ENCODE measurements at places on chromosomes 5 and 9.
A peak's percentile ranks its signal among the peaks of the same experiment; 100 is the strongest.

DNA sequence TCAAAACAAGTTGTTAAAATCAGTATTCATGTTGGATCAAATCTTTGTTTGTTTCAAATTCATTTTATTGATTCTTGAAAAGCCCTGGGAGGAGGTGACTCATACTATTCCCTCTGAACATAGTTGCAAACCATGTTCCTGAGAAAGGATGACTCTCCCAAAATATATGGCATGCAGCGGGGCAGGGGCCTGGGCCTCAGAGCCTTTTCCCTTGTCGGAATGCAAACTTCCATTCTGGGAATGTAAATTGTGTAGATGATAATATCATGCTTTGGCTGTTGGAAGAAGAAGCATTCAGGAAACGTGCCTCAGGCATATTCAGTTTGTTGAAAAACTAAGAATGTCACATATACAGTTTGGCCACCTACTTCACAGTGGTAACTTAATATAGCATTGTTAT is 242.0 kb downstream of the AUH start:
- DNase-seq = no peak

DNA sequence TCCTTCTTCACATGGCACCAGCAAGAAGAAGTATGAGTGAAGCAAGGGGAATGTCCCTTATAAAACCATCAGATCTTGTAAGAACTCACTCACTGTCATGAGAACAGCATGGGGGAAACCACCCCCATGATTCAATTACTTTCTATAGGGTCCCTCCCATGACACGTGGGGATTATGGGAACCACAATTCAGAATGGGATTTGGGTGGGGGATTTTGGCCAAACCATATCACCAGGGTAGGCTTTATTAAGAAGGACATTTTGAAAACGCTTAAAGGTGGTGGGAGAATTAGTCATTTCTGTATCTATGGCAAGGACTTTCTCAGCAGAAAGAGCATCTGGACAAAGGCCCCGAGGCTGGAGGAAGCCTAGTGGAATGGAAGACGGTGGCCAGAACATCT is 100.2 kb upstream of the ADAMTS16 start:
- no peak for DNase-seq

DNA sequence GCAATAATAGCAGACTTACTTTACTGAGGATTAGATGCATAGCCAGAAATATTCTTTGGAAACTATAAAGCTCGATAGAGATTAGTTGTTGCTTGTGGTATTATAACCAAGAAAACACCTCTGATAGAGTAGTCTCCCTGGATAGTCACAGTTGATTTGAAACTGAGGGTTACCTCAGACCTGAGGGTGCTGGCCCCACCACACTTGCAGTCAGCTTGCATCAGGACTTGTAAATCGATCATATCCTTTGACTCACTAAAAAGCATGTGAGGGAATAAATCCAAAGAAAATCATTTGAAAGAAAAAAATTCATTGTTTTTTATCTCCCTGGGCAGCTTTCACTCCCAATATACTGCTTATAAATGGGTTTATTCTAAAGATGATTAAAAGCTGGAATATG is 39.4 kb downstream of the GALNT12 start:
- no peak for DNase-seq

- no peak for DNase-seq
Measured at GRCh38 chr5:149493316-149493715, 57.9 kb downstream of the CSNK1A1 start.

- peak; percentile 39 for DNase-seq
Measured at GRCh38 chr5:173757403-173758209, 130.5 kb upstream of the CPEB4 start.

- DNase-seq = no peak
Measured at GRCh38 chr9:3840961-3841360, 315.2 kb upstream of the RFX3 start.

DNA sequence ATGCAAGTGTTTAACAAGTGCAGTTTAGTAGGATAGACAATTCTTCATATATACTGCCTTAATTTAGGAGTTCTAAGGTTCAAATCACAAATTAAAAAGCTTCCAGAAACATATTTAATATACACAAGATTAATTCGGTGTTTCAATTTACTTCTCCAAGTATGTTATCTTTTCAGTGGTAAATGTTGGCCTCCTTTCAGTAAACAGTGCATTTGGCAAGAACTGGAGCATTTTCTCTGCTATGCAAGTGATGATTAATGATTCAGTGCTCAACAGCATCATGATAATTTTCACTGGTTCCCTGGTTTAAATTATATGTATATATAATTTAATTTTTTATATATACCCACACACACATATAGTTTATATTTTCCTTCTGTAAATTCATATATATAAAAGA is 541.7 kb downstream of the EFNA5 start:
- peak; percentile 16 for DNase-seq

DNA sequence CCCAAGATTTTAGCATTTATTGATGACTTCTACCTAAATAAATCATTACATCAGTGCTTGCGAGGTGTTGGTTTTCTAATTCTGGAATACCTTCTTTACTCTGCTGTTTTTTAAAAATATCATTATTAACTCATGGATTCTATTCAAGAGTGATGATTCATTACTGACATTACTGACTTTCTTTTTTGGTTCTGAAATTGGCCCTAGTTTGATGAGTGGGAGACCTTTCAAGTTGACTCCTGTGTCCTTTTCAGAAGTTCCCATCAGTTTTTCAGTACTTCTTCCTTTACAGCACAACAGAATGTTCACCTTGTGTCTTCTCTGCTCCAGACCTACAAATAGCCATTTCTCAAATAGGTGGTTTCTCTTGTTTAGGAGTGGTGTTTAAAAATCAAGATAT is 114.1 kb downstream of the PCSK5 start:
- DNase-seq = no peak

GRCh38 chr5:149633476-149634350 is 52.4 kb downstream of the ARHGEF37 start:
- DNase-seq = no peak

DNA sequence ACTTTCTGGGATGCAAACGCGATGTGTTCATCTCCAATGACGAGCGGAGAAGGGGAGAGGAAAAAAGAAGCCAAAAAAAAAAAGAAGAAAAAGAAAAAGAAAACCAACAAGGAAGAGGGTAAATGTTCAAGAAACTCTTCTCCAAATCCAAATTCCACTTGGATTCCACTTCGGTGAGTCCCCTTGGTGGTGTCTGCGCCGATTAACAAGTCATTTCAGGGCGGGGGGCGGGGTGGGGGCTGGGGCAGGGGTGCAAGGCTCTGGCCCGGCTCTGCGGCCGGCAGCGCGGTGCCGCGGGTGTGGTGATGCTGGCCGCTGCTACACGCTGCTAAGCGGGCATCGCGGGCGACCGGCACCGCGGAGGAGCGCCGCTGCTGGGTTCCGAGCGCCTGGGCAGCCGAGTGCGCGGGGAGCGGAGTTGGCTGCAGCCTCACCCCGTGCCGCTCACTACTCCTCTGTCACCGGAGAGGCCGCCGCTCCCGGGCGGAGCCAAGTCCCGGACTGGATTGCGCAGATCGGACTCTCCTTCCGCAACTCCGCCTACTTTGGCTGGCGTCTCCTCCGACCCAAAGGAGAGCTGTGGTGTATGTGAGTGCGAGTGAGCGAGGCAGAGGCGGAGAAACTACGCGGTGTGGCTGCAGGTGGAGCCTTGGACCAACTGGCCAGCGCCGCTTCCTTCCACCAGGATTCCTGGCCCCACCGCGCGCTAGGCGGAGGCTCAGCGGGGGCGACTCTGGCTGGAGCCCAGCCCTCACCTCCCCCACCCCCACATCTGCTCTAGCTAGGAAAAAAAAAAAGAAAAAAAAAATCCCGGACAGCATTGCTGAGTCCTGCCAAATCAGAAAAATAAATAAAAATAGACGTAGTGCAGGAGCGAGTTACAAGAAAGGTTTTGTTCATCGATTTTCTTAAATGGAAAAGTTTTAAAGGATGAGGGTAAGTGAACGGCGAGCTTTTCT is at the start of gene SEMA6A:
Gene SEMA6A (minus strand): TSS at position 457 of the 959 bp plus-strand sequence. CDS start 69,879 bp downstream, outside the sequence.
- DNase-seq = peak; percentile 96

- no peak for DNase-seq
Measured at GRCh38 chr9:13502484-13502883, 223.0 kb upstream of the MPDZ start.

- DNase-seq = no peak
Measured at GRCh38 chr9:129183495-129184218, 5.6 kb upstream of the IER5L start.

- no peak for DNase-seq
Measured at GRCh38 chr9:32004431-32005076, 379.9 kb upstream of the ACO1 start.

- DNase-seq = no peak
Measured at GRCh38 chr5:172478256-172478655, 23.9 kb upstream of the SH3PXD2B start.

DNA sequence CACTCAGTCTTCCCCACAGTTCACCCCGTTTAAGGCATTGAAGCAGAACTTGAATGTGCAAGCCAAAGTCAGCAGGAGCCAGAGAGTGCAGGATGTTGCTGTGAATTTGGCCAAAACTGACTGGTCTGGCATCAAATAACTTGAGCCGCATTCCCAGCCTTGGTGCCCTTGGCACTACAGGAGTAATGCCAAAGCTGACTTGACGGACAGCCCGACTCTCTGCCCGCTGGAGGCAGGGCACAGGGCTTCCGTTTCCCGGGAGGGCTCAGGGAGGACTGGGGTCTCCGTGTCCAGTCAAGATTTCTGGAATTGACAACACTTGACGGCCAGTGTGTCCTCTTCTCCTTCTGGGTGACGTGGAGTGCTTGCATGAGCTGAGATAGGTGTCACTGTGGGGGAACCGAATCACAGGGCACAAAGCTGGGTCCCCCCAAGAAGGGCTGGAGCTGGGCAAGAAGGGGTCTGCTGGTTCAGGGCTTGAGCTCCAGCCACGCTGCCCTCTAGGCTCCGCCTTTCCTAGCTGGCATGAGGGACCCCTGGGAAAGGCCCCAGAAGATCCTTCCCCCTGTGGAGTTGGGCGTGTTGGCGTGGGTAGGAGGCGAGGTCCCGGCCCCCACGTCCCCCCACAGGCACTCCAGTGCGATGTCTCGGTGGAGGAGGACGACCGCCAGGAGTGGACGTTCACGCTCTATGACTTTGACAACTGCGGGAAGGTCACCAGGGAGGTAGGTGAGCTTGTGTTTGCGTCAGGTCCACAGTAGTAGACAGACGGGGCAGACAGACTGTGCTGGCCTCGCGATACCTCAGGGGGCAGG is 25.2 kb downstream of the NKD2 start:
- peak; percentile 36 for DNase-seq

DNA sequence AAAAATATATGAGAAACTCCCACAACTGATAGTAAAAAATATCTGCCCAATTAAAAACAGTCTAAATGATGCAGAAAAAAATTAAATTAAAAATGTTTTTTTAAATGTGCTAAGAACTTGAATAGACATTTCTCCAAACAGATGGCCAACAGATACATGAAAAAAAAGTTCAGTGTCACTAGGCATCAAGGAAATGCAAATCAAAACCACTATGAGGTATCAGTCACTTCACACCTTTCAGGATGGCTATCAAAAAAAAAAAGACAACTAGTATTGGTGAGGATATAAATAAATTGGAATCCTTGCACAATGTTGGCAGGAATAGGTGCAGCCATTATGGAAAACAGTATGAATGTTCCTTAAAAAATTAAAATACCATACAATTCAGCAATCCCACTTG is 16.6 kb downstream of the ZNF131 start:
- DNase-seq = no peak
